ENCODE measurements at places on chromosomes 3 and 15. TPM values are rescaled to one million over a fixed set of nuclear protein-coding genes. Genes with fewer than 3 reads are reported as not detected.

GRCh38 chr15:84822653-84823281, 5.6 kb downstream of the ALPK3 start:
- H3K27me3 ChIP-seq, result no peaks in the 10 kb centered on the region
- no peak for DNase-seq
- peaks cover 8% of the 10 kb centered on the region for H3K4me1 ChIP-seq
- no peak overlapping the region for H3K27ac ChIP-seq
- H3K4me3 ChIP-seq, result no peak overlapping the region

- no peaks in the 10 kb centered on the region for H3K36me3 ChIP-seq
- no peak overlapping the region for H3K27ac ChIP-seq
- H3K4me3 ChIP-seq, result no peak overlapping the region
- no peak for DNase-seq
- peaks cover 4% of the 10 kb centered on the region for H3K27me3 ChIP-seq
Measured at GRCh38 chr15:49492830-49493229, 69.8 kb downstream of the FGF7 start.

DNA sequence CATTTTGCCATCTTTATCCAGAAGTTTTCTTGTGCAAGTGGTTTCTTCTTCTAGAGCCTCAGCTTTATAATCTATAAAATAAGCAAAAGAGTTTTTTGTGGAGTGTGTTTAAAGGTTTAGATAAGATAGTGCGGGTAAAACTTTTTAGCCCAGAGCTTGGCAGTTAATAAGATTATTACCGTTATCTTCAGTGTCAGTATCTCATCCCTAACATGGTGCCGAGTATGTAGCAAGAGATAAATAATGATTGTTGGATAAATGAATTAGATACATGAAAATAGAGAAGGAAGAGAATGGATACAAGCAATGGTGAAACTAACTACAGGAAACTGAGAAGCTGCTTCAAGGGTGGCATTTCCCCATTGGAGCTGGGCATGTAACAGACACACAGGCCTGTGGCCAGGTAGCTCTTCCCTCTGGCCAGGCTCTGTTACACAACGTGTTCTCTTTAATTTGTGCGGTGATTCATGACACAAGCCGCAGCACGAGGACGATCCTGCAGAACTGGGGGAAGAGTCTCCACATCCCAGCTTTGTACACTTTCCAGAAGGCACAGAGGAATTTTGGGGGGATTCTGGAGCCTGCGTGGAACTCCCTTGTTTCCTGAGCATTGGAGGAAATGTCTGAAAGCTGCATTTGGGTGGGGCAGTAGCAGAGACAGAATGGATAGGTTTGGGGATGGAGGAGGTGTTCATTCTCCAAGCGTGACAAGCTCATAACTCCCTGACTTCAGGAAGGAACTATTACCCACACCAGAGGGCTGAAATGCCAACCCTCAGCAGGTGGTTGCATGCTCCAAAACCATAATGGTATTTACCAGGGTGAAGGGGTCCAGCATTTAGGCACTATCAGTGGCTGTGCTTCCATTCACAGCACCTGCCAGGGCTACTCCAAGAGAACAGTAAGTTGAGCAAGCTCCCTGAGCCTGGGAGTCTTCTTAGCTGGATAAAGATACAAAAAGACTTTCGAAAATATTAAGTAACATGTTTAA, 14.2 kb upstream of the ST6GAL1 start:
- no peaks in the 10 kb centered on the region for H3K36me3 ChIP-seq
- H3K4me3 ChIP-seq, result peak overlapping the region; percentile 54
- H3K4me1 ChIP-seq, result peaks cover 28% of the 10 kb centered on the region

The ARPP21 gene
- total RNA-seq, result not detected

DNA sequence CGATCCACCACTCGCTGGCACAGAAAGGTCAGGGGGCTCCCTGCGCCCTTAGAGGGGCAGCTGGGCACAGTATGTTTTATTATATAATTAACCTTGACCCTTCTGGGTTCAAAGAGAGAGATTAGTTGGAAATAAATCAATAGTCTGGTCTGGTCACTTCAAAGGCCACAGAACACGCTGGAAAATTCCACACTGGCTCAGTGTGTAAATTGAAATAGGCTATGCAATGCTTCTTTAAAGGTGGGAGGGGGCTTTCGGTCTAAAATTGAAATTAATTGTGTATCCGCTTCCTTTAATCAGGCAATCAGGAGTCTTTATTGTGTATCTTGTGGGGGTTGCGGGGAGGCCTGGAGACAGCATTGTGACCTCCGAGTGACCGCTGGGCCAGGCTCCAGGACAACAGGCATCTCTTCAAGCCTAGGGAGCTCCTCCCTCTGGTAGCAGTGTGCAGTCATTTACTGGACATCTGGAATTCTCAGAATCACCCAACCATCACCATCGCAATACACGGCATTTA, 8.0 kb downstream of the RNU5B-1 start:
- peaks cover 6% of the 10 kb centered on the region for H3K27me3 ChIP-seq
- H3K27ac ChIP-seq, result no peak overlapping the region
- no peak overlapping the region for H3K4me3 ChIP-seq
- no peaks in the 10 kb centered on the region for H3K4me1 ChIP-seq

- no peak for DNase-seq
- no peak overlapping the region for H3K4me3 ChIP-seq
- H3K27me3 ChIP-seq, result no peaks in the 10 kb centered on the region
Measured at GRCh38 chr3:86921971-86922680, 68.8 kb downstream of the VGLL3 start.

The SLC9C1 gene
- total RNA-seq, result not detected

- DNase-seq, result no peak
- no peak overlapping the region for H3K27ac ChIP-seq
Measured at GRCh38 chr3:113812854-113813253, 25.7 kb upstream of the GRAMD1C start.

GRCh38 chr3:126891141-126891540, 91.8 kb upstream of the PLXNA1 start:
- no peak overlapping the region for H3K4me3 ChIP-seq
- no peaks in the 10 kb centered on the region for H3K27me3 ChIP-seq
- no peak for DNase-seq

The FAM81A gene
- total RNA-seq, result 0.21 TPM

GRCh38 chr3:128763967-128764366, 38.0 kb downstream of the RAB7A start:
- no peak for DNase-seq
- H3K27ac ChIP-seq, result no peak overlapping the region
- peaks cover 4% of the 10 kb centered on the region for H3K36me3 ChIP-seq

- DNase-seq, result no peak
- H3K4me1 ChIP-seq, result no peaks in the 10 kb centered on the region
- no peaks in the 10 kb centered on the region for H3K27me3 ChIP-seq
- H3K4me3 ChIP-seq, result no peak overlapping the region
Measured at GRCh38 chr15:69265347-69265955, 33.3 kb upstream of the PAQR5 start.

- H3K27ac ChIP-seq, result no peak overlapping the region
- H3K36me3 ChIP-seq, result no peaks in the 10 kb centered on the region
- H3K27me3 ChIP-seq, result no peaks in the 10 kb centered on the region
- DNase-seq, result no peak
- H3K4me1 ChIP-seq, result peaks cover 3% of the 10 kb centered on the region
Measured at GRCh38 chr3:111968319-111969054, 10.3 kb upstream of the ABHD10 start.

The CELSR3 gene
- total RNA-seq, result 7.1 TPM

DNA sequence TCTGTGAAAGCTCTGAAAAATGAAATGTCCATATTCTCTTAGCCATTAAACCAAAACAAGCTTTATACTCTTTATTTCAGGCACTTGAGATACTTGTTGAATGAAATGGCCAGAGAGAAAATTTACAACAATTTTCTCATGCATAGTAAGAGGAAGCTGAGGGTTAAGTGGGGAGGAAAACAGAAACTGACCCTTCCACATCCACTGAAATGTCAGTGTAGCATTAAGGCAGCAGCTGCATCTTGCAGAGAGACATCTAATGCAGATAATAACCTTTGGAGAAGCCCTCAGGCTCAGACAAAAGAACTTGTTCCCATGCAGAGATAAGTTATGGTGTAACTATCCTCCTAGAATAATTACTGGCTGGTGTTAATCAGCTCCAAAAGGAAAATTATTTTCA, 34.0 kb downstream of the ZDHHC23 start:
- DNase-seq, result no peak
- peak overlapping the region; percentile 7 for H3K27ac ChIP-seq
- no peaks in the 10 kb centered on the region for H3K27me3 ChIP-seq
- peaks cover 34% of the 10 kb centered on the region for H3K36me3 ChIP-seq
- H3K4me3 ChIP-seq, result no peak overlapping the region

DNA sequence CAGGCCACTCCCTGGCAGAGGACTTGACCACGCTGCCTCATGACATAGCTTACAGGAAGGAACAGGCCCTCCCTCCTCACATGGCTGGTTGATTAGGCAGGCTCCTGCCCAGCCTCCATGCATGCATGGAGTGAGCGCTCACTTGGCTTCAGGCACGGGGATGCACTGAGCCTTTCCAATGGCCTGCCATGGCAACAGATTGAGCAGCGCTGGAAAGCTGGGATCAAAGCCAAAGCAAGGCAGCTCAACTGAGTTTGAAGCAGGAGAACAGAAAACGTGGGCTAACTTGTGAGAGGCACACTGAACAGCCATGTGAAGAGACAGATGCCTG, 5.9 kb upstream of the GRAMD2A start:
- H3K27me3 ChIP-seq, result no peaks in the 10 kb centered on the region
- H3K27ac ChIP-seq, result peak overlapping the region; percentile 66
- no peaks in the 10 kb centered on the region for H3K36me3 ChIP-seq
- no peak for DNase-seq
- no peak overlapping the region for H3K4me3 ChIP-seq

Data from naive thymus-derived CD8-positive, alpha-beta T cell (primary cell).